Hepatic stellate cell (primary cell): ENCODE measurements at places on chromosomes 7 and 10.

GRCh38 chr7:139838876-139839275, 9.8 kb downstream of the TBXAS1 start:
- no peak for DNase-seq

- DNase-seq, result no peak
These were observed 9.9 kb upstream of the PRKAG2 start for GRCh38 chr7:151886783-151887182.

DNA sequence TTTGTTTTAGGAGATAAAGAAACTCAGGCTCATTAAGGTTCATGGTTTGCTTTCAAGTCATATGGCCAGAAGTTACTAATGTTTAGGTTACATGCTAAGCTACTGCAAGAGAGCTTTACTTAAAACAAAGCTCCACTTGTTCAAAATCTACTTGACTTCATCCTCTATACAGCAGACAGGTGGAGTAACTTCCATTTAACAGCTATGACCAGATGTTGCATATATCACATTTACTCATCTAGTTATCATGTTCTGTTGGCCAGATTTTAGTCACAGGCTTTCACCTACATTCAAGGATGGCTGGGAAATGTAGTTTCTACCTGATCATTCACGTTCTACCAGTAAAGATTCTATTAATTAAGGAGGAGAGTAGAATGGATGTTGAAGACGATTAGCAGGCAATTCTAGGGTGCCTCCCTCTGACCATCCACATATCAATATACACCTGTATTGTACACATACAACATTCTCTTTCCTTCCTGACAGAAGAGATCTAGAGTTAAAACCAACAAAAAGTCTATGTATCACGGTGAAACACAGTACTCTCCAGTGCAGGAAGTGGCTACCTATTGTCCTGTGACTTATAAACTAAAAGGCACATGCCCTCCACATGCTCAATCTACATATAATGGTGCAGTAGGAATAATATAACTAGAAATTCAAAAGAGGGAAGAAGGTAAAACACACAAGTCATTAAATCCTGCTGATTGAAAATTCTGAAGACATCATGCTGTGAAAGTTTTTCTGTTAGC, 488.0 kb downstream of the MDFIC start:
- no peak for DNase-seq

GRCh38 chr10:57657164-57657765, 610.4 kb downstream of the IPMK start:
- peak; percentile 1 for DNase-seq

DNA sequence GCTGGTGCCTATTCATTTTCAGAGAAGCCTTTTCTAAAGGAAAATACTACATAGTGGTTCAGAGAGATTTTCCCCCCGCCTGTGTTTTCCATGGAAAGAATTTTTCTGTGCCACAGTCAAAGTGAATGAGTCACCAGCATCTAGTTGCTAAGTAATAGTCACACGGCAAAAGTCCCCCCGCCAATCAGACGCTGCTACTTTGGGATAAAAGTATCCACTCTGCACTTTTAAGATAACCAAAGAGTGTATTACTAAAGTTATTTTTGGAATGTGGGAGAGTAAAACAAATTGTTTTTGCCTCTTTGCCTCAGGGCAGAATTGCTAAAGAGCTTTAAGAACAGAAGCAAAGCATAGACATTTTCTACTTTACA, 23.5 kb downstream of the ABLIM1 start:
- DNase-seq, result peak; percentile 86

GRCh38 chr10:77890097-77890496, 36.5 kb downstream of the DLG5 start:
- DNase-seq, result no peak

DNA sequence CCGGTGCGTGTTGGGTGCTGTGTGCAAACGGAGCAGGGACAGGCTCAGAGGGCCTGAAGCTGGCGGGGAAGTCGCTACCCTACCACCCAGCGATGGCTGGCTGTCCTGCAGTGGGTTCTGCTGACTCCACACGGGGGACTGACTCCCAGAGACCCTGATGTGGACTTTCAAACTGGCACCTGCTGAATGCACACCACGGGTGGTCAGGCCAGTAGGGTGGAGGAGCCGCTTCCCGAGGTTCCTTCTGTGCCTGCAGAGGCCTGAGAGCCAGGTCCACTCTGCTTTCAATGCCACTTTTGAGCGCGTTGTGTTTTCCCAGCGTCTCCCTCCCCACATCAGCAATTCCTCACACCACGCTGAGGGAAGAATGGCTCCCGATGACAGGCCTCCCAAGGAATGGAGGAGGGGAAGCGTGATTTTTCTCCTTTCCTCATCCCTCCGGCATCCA, 135.3 kb downstream of the ADARB2 start:
- no peak for DNase-seq

GRCh38 chr7:81415181-81415580, 354.7 kb downstream of the HGF start:
- DNase-seq, result no peak

DNA sequence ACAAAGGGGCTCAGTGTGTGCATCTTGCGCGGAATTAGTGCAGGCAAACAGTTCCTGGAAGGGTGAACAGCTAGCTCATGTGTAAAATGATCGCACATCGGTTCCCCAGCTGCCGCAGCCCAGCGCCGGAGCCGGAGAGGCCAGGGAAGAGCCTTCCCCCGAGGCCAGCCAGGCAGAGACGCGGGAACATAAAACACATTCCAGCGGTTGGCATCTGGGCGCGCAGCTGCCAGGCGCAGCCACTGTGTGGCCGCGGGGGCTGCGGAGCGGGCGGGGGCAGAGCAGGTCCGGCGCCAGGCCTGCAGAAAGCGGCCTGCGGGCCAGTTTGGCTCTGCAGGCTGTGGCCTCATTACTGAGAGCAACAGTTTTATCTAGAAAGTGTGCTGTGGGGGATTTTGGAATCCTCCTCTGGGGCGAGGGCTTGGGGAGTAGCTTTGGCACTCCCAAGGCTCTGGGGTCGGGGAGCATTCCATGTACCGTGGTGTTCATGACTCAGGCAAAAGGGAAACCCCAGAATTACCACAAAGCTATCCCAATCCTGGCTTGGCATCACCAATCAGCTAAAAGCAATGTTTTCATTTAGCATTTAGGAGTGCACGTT, 74.3 kb downstream of the SAMD9 start:
- DNase-seq, result peak; percentile 40

DNA sequence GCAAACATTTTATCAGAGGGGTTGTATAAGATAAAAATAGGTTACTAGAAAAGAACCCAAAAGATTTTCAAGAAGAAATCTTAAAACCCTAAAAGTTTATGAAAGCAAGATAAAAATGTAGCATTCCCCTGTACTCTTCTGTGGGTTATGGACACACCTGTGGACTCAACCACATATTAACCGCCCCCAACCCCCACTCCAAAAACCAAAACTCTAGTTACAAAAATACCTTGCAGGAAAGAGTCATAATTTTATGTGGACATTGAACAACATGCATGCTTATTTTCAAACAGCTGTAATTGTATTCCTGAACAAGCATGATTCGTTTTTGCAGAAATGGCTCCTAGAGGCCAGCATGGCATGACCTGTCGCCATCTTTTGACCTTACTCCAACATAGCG, 466.9 kb downstream of the PHTF2 start:
- DNase-seq, result no peak
